ENCODE measurements at places on chromosomes 2 and 18.

GRCh38 chr2:158297606-158298005 is 158.9 kb downstream of the CCDC148 start:
- peak; percentile 18 for DNase-seq

- no peak for DNase-seq
These were observed 1.3 kb upstream of the PRKCE start for GRCh38 chr2:45649858-45650811.

DNA sequence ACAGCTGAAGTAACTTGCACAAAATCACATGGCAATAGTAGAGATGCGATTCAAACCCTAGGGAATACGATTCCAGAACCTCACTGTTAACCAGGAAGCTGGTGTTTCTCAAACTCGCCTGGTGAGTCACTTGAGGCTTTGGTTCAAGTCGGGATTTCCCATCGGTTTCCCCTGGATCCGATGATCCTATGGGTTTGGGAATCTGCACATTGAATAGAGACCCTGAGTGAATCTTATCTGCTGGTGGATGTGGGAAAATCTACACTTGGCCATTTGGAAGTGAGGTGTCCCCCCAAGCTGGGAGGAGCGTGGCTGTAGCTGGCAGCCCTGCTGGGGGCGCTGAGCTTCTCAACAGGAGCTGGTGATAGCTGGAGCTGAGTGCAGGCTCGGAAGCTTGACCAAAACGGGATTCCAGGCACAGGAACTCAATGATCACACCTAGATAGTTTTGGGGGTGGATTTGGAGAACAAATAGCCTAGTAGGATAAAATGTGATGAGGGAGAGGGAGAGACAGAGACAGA is 135.4 kb downstream of the PRKCE start:
- DNase-seq, result no peak

DNA sequence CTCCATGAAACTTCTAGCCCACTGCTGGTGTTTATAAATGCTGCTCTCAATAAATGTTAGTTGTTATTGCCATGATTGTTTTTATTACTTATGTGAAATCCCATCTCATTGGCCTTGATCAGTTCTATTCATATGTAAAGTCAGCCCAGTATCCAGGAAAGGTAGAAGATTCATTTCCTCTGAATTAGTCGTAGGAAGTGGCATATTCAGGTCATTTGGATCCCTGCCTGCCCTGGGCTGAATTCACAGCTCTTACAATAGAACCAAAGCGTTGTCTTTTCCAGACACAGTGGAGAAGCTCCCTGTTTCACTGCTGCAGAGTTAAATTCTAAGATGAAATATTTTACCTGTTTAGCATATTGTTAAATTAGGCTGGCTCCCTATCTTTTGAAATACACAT is 70.3 kb downstream of the MAIP1 start:
- no peak for DNase-seq

- no peak for DNase-seq
These were observed 232.0 kb downstream of the STK39 start for GRCh38 chr2:168015274-168015953.

DNA sequence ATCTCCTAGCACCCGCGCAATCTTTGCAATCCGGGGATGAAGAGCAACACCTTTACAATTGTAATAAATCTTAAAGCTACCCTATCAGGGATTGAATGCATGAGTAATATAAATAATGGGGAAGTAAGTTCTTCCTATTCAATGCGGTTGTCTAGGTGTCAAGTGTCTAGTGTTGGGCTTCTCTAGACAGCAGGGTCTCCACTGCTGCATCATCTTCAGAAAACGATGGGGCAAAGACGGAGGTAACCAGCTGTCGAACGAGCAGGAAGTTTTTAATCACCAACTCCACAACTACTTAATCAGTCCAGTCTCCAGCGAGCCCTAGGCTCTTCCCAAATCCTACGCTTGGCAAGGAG is 573 bp downstream of the STAM2 start:
- no peak for DNase-seq

GRCh38 chr2:42286268-42286946 is 74.6 kb downstream of the COX7A2L start:
- DNase-seq, result no peak

GRCh38 chr2:140603416-140603815 is 1527.4 kb downstream of the LRP1B start:
- DNase-seq, result no peak

DNA sequence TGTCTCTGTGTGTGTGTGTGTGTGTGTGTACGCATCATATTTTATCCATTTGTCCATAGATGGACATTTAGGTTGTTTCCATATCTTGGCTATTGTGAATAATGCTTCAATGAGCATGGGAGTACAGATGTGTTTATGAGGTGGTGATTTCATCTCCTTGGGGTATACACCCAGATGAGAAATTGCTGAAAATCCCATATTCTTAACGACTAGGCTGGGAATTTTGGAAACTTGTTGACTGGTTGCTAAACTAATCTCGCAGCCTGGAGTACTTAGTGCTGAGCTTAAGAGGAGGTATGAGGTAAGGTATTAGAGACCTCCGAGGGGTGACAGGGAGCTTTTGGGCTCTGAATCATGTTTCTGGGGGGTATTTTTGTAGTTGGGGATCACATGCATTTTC is 66.0 kb upstream of the SPRED2 start:
- no peak for DNase-seq
